Activated CD8-positive, alpha-beta memory T cell treated with anti-CD3 and anti-CD28 coated beads, Interleukin-2, amount 50 U/mL, for 48 hours (primary cell): ENCODE measurements at places on chromosomes 5 and 9.

DNA sequence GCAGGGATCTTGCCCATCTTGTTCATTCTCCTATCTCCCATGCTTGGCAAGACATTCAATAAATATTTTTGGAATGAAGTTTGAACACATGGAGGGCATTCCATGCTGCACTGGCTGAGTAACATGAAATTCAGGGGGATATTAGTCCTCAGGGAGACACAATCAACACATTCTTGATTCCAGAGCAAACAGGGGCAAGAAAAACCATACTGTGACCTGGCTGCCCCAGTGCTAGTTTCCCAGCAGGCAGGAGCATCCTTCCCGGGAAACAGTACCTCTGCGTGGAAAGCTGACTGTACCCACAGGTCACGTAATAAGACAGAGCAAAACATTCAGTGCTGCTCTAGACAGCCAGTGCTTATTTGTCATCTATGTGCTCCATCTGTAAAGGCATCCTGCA, 66.3 kb upstream of the SPOCK1 start:
- DNase-seq = no peak

DNA sequence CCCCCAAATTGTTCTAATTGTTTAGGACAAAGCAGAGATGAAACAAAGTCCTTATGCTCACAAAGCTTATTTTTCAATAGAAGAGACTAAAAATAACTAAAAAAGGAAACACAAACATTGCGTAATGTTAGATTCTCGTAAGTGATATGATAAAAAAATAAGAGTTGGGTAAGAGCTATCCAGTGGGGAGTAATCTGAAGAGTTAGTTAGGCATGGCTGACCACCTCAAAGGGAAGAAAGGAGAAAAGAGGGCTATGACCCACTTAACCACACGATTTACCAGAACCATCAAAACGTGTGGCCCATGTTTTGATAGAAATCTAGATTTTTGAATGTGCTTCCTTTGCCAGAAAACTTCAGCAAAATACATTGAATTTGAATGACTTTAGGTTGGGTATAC, 1296.8 kb upstream of the NUDT12 start:
- DNase-seq = no peak

GRCh38 chr9:95003689-95004410, 277.4 kb downstream of the AOPEP start:
- no peak for DNase-seq

GRCh38 chr5:179467441-179467840, 82.9 kb upstream of the RUFY1 start:
- no peak for DNase-seq

DNA sequence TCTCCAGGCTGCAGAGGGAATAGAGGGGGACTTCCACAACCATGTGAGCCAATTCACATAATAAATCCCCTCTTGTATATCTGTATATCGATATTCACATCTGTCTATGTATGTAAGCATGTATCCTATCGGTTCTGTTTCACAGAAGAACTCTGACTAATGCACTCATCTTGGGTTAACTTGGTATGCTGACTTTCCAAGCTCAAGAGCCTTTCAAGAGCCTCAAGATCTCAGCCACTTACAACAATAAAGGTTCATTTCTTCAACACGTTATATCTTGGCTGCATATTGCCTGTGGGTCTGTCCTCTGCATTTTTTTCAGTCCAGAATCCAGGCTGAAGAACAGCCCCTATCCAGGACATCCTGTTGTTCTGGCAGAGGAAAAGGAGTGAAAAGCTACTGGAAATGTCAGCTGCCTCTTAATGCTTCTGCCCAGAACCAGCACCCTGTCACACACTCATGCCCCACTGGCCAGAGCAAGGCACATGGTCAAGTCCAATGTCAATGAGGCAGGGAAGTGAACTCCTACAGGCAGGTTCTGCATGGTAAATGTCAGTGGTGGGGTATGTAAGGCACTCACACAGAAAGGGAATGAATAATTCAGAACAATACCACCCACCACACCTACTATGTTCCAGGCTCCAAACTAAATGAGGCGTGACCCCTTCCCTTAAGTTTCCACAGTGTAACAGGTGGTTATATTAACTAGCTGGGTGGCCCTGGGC, 91.6 kb upstream of the ICE1 start:
- no peak for DNase-seq

DNA sequence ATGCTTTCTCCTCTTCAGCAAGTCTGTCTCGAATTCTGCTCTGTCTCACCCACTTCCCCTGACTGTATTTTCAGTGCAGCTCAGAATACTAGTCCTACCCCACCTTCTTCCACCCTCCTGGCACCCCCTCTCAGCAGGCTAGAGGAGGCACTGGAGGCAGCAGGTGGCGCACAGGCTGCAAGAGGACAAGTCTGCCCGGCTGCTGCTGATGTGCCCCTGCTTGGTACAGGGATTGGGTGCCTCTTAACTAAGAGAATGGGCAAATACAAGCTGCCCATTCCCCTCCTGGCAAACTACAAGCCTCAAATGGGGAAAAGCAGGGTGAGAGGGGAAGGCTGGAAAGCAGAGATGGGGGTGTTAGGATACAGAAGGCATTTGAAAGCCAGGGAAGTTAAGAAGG, 5.1 kb downstream of the TLN1 start:
- DNase-seq = no peak

DNA sequence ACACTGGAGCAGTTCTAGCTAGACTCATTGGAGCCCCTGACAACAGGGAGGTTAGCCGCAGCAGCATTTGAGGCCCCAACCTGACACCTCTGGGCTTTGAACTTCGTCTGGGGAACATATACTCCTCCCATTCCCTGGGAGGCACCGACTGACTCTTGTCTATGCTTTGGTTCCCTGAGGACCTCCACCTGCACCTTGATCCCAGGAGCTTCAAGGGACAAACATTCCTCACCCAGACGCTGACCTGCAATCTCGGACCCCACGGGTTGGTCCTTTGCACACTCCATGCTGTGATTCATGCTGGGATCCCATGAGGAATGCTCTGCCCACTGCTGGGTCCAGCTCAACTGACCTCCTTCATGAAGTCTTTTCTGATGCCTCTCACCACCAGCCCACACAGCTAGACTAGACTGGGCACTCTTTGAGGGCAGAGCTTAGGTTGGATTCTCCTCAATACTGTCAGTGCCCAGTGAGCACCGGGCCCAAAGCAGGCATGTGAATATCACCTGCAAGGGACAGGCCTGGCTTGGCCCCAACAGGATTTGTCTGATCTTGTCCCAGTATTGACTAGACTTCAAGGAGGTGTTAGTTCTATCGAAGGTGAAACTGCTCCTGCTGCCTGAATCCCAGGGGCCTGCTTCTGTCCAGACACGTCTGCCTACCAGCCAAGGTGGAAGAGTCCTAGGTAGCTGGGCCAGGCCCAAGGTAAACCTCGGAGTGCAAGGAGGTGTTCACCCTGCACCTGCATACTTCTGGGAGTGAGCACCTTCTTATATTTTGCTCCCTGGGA, 51.8 kb upstream of the ZBTB43 start:
- DNase-seq = no peak

DNA sequence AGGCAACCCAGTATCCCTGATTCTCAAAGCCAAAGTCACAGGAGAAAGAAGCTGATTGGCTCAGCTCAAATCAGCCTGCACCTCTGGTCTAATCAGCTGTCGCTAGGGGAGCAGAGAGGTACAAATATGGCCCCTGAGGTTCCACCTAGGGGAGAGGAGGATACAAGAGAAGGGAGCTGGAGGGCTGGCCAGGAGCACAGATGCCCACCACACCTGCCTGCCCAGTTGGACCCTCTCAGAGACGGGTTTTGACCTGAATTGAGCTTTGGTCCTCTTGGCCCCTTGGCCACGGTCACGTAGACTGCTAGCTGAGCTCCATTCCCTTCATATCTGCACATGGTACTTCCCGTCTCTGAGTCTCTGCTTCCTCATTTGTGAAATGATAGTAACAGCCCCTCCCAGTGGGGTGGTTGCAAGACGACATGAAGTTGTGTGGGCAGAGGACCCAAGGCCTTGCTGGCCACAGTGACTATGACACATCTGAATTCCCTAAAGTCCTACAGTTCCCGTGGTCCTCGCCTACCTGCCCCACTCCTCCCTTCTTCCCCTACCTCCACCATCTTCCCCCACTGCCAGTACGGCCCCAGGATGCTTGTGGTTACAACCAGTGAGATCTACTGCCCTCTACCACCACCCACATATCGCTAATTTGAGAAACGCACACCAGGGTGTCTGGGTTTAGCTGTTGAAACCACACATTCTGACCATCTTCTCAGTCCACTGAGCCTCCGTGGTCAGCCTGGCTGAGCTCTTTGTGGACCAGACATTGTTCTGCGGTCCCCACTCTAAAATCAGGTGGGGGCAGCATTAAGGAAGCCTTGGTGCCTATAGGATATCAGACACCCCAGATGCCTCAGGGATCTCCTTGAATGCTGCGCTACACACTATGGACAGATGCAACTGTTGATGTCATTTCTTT, 60.3 kb upstream of the NEK6 start:
- peak; percentile 50 for DNase-seq

- no peak for DNase-seq
These were observed 164.5 kb upstream of the PHYKPL start for GRCh38 chr5:178396796-178397720.

GRCh38 chr9:27722866-27723265, 149.6 kb upstream of the C9orf72 start:
- no peak for DNase-seq

DNA sequence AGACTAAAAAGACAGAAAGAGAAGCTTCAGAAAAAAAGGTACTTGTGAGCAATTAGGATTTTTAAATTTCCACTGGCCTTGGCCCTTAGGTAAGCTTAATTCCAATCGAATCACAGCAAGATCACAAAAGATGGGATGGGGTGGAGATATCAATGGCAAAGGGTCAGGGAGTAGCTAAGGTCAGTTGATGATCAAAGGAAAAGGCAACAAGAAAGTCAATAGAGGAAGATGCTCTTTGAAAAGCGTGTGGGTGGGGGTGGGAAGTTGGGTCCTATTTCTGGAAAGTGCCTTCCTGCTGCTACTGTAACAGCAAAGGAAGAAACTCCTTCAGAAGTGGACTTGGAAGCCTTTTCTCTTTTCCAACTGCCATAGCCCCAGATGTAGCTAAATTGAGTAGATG, 7.3 kb downstream of the C1QTNF3 start:
- DNase-seq = no peak

- DNase-seq = no peak
These were observed 31.6 kb downstream of the ENC1 start for GRCh38 chr5:74608736-74609601.

GRCh38 chr5:179805070-179805528, 1.6 kb downstream of the MGAT4B start:
- DNase-seq = peak; percentile 61

GRCh38 chr9:134625361-134626068, 16.1 kb upstream of the COL5A1 start:
- DNase-seq = no peak

GRCh38 chr5:131524431-131524830, 110.6 kb downstream of the RAPGEF6 start:
- DNase-seq = no peak

- no peak for DNase-seq
These were observed 85.1 kb downstream of the BRINP1 start for GRCh38 chr9:119284118-119284517.
